ENCODE measurements at places on chromosomes 4 and X.

DNA sequence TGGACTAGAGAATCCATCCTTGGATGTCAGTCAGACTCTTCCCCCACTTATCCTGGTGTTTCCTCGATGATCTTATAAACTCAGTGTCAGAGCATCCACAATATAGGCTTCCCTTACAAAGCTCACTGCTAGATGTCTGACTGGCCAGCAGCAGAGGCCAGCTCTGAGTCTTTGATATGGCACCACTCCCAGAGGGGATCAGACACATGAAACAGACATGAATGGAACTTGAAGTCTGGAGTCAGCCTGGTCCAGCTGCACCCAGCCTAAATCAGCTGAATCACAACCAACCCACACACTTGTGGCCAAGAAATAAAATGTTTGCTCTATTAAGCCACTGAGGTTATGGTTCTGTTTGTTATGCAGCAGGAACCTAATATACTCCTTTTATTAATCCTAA lies 129.6 kb upstream of the MED14 start:
- DNase-seq = no peak

DNA sequence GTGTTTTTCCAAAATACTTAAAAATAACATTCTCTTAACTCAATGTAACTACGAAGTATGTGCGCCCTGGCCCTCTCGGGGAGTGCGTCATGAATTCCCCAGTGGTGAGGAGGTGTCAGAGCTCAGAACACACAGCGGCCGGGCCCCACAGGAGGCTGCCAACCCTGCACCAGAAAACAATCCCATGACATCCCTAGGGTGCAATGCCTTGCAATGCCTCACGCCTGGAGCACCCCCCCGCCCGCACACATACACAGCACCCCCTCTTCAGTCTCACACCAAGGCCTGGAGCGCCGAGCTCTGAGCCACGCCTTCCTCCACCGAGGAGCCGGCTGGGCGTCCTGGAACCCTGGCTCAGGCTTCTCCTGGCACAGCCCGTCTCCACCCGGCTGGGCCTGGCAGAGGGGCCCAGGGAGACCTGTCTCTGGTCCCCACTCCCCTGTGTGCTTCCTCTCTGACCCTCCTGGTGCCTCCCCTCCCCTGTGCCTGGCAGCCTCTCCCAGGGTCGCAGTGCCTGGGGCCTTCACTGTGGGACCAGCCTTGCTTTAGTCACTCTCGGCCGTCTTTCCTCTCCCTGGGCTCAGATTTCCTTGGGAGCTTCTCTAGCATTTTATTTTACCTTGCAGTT lies 108.2 kb upstream of the ADRA2C start:
- no peak for DNase-seq

- no peak for DNase-seq
Measured at GRCh38 chr4:37793562-37793961, 32.9 kb upstream of the PGM2 start.

- no peak for DNase-seq
Measured at GRCh38 chr4:99961711-99962110, 11.6 kb upstream of the H2AZ1 start.

Measured in colonic mucosa (tissue), 4 donors.